Activated CD4-positive, alpha-beta memory T cell treated with anti-CD3 and anti-CD28 coated beads, Interleukin-2, amount 10 ng/mL, durations not matched to agents 7 days and 5 days (primary cell): ENCODE measurements at places on chromosomes 1 and 21. TPM values are rescaled to one million over a fixed set of nuclear protein-coding genes. Genes with fewer than 3 reads are reported as not detected.
A peak's percentile ranks its signal among the peaks of the same experiment; 100 is the strongest.

The SEC16B gene
- not detected for total RNA-seq

GRCh38 chr1:89451011-89451410 is 73.6 kb upstream of the LRRC8B start:
- peaks cover 40% of the 10 kb centered on the region for H3K27me3 ChIP-seq
- H3K36me3 ChIP-seq = no peaks in the 10 kb centered on the region
- H3K4me3 ChIP-seq = no peak overlapping the region
- no peak for DNase-seq
- H3K4me1 ChIP-seq = peaks cover 10% of the 10 kb centered on the region

- H3K4me3 ChIP-seq = no peak overlapping the region
- no peaks in the 10 kb centered on the region for H3K27me3 ChIP-seq
- no peaks in the 10 kb centered on the region for H3K4me1 ChIP-seq
- H3K27ac ChIP-seq = no peak overlapping the region
Observed at GRCh38 chr1:228373004-228373680, 33.5 kb downstream of the TRIM11 start.

DNA sequence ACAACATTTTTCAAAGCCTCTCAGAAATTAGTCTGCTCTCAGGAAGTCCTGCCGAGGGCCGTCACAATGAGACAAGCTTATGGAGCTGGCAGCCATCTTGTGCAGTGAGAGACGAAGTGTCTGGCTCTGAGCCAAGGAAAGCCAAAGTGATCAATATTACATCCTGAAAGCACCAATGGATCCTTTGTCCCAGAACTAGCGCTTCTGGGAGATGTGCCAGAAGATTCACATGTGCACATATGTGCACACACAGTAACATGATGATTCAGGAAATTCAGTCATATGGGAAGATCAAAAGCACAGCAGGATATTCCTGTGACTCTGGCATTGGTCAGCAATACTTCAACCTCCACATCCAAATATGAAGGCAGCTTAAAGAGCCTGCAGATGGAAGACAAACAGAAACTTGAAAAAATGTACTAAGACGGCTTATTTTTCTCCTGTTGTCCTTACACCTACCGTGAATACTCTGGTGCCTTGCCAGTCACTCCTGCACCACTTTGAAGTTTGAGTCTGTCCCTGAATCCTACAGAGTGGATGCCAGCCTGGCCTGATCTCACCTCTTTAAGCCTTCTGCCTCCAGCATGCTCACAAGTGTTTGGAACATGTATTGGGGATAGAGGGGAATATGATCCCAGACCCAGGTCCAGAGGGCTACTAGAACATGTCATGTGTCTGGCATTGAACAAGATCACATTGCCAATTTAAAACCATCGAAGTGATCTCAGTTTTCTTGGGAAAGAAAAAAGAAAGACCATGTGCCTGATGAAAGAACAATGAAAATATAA is 44.5 kb upstream of the PRRX1 start:
- H3K4me3 ChIP-seq = no peak overlapping the region
- no peak for DNase-seq
- H3K27ac ChIP-seq = no peak overlapping the region
- H3K27me3 ChIP-seq = peaks cover 2% of the 10 kb centered on the region
- no peaks in the 10 kb centered on the region for H3K36me3 ChIP-seq

DNA sequence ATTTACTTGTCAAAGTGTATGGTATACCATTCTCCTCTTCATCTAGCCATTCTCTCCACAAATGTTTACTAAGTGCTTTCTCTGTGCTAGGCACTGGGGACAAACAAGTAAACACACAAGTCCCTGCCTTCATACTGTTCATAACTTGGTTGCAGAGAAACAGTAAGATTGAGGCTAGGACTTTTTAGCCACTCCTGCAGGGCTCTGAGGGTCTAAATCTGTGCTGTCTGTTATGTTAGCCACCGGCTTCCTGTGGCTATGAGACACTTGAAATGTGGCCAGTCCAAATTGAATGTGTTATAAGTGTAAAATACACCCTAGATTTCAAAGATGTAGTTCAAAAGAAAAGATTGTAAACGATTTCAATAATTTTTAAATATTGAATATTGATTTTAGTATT is 50.2 kb downstream of the AZIN2 start:
- peaks cover 12% of the 10 kb centered on the region for H3K36me3 ChIP-seq
- no peak for DNase-seq
- peaks cover 47% of the 10 kb centered on the region for H3K4me1 ChIP-seq
- no peak overlapping the region for H3K27ac ChIP-seq

GRCh38 chr1:96923753-96924152 is 202.2 kb downstream of the PTBP2 start:
- no peak overlapping the region for H3K4me3 ChIP-seq
- H3K27me3 ChIP-seq = no peaks in the 10 kb centered on the region
- no peak for DNase-seq

DNA sequence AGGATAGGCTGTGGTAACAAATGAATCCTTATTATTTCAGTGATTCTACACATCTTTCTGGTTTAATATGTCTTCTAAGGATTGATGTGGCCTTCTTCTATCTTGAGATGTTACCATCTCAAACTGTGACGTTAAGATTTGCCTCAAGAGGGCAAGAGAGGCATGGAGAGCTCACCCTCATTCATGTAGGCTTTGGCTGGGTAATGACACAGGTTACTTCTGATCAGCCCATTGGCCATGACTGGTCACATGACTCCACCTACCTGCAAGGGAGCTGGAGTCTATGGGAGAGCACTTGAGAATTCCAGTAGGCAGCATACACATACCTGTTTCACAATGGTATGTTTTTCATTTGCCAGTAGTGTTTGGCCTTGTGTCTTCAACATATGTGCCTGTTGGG is 30.0 kb downstream of the CACHD1 start:
- H3K27me3 ChIP-seq = peaks cover 45% of the 10 kb centered on the region
- H3K4me1 ChIP-seq = peaks cover under 1% of the 10 kb centered on the region
- H3K4me3 ChIP-seq = no peak overlapping the region
- no peak overlapping the region for H3K27ac ChIP-seq

The MRAP gene
- not detected for total RNA-seq

DNA sequence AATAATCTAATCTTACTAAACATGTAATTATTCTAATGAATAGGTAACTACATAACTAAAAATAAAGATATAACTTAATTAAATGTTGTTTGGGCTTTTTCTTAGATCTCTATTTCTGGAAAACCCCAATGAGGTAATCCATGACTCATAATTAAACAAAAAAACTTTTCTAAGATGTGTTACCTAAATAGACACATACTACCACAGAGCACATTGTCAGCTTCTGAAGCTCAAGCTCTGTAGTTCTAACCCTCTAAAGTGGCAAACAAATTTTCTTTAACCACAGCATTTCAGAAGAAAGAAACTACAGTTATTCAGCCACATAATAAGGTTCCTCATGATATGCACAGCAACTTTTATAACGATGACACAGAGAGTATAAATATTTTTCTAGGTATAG is 4.2 kb downstream of the OR6K3 start:
- H3K4me3 ChIP-seq = no peak overlapping the region
- peak overlapping the region; percentile 17 for H3K27ac ChIP-seq
- peaks cover 11% of the 10 kb centered on the region for H3K4me1 ChIP-seq
- peaks cover 9% of the 10 kb centered on the region for H3K27me3 ChIP-seq
- DNase-seq = no peak

- peaks cover 3% of the 10 kb centered on the region for H3K4me1 ChIP-seq
- DNase-seq = no peak
- H3K27ac ChIP-seq = no peak overlapping the region
Observed at GRCh38 chr1:186409091-186409490, 33.5 kb downstream of the ODR4 start.

The ETV3 gene
- 47.5 TPM for total RNA-seq

DNA sequence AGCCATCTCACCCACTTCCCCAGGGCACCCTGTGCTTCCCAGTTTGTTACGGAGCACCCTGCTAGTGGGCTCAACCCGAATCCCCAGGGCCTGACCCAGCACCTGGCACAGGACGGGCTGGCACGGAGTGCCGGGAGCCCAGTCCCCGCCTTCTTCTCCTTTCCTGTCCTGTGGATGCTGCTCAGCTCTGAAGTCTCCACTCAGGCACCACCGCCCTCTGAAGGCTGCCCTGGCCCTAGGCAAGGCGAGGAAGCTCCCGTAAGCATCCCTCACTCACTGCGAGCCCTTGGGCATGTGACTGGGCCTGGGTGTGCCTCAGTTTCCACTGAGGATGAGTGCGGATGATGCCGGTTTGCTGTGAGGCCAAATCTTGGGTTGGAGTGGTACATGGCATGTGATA is 21.8 kb downstream of the SLC1A7 start:
- H3K36me3 ChIP-seq = no peaks in the 10 kb centered on the region
- no peak overlapping the region for H3K4me3 ChIP-seq
- no peaks in the 10 kb centered on the region for H3K27me3 ChIP-seq
- H3K27ac ChIP-seq = no peak overlapping the region
- H3K4me1 ChIP-seq = no peaks in the 10 kb centered on the region

DNA sequence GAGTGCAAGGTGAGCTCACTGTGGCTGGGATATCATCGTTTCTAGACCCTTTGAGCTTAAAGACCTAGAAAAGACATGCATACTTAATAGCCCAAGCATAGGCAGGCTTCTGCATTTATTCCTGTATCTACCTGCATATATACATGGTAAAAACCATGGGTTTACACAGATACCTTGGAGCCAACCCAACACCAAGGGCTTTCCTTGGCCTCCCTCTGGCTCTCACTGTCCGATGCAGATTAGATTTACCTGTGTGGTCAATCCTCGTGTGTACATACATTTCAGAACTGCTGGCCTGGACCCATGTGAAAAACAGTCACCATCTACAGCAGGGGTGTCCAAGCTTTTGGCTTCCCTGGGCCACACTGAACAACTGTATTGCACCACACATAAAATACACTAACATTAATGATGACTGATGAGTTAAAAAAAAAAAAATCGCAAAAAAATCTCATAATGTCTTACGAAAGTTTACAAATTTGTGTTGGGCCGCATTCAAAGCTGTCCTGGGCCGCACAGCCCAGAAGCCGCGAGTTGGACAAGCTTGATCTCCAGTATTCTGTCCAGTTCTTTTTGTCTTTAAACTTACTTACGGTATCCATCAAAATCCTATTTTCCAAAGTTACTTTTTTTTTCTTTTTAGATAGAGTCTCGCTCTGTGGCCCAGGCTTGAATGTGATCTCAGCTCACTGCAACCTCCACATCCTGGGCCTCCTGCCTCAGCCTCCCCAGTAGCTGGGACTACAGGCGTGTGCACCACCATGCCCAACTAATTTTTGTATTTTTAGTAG is 43.5 kb downstream of the WDR4 start:
- no peak overlapping the region for H3K27ac ChIP-seq
- no peak overlapping the region for H3K4me3 ChIP-seq
- peaks cover 4% of the 10 kb centered on the region for H3K27me3 ChIP-seq
- peaks cover 32% of the 10 kb centered on the region for H3K4me1 ChIP-seq
- peak; percentile 9 for DNase-seq

- H3K4me1 ChIP-seq = no peaks in the 10 kb centered on the region
- H3K36me3 ChIP-seq = no peaks in the 10 kb centered on the region
- H3K4me3 ChIP-seq = no peak overlapping the region
- DNase-seq = no peak
- no peaks in the 10 kb centered on the region for H3K27me3 ChIP-seq
Observed at GRCh38 chr1:208432346-208432745, 188.2 kb upstream of the PLXNA2 start.

DNA sequence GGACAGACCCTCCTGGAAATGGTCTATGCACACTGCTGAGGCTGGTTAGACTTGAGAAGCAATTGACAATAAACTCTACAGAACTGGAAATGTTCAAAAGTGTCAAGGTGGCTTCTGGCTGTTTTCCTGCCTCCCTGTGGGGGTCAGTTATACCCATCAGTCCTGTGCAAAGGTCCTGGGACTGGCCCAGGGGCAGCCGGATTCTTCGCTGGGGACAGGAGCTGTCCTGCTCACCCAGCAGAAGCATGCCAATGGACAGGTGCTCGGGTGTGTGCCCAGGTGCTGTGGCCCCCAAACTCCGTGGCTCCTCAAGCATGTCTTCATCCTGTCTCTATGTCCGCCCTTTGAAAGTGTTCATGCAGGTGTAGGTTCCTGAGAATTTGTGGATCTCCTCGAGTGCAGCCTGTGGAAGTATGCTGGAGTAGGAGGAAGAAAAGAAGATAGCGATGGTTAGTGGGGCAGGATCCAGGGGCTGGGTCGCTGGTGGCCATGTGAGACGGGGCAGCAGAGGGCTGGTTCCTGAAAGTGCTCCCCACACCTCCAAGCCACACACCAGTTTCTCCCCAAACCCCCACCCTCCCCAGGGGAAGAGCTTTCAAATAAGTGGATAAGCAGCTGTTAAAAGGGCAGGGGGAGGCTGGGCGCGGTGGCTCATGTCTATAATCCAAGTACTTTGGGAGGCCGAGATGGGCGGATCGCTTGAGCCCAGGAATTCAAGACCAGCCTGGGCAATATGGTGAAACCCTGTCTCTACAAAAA is 49.8 kb downstream of the DHRS3 start:
- H3K27ac ChIP-seq = no peak overlapping the region
- no peaks in the 10 kb centered on the region for H3K27me3 ChIP-seq
- H3K4me3 ChIP-seq = no peak overlapping the region
- no peaks in the 10 kb centered on the region for H3K4me1 ChIP-seq
